ENCODE measurements at places on chromosomes 5 and 9.
A peak's percentile ranks its signal among the peaks of the same experiment; 100 is the strongest.

DNA sequence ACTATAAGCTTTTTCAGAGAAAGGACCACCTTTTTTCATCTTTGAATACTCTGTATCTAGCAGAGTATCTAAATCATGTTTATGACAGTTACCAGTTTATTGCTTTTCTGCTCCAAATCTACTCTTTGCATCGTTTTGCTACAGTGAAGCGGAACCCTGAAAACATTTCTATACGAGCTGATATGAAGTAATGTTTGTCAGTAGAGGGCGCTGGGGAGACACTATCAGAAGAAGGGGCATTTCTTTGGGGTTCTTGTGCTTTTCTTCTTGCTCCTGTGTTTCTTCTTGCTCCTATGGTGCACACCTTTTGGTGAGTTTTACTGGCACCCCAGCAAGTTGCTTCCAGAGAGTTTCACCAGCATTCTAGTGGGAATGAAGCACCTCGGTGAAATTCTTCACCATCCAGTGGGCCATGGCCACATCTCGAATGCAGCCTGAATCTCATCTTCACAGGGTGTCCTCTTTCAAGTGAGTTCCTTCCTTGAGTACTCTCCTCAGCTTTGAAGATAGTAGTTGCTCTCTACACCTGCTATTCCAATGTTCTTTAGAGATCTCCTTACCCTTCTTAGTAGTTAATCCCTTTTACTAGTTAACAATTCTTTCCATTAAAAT, 98.4 kb downstream of the FGF1 start:
- peak; percentile 28 for DNase-seq

DNA sequence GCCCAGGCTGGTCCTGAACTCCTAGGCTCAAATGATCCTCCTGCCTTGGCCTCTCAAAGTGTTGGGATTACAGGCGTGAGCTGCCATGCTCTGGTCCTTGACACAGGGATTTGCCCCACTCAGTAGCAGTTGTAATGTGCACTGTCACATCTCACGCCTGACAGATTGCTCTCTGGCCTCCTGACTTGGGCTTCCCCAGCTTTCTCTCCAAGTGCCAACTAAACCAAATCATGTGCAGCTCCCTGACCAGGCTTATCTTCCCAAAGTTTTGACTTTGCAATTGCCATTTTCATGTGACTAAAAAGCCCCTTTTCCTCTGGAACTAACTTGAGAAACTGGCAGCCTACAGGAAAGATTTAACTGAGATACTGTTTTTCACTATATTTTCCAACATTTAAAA, 10.7 kb downstream of the RPL26L1 start:
- no peak for DNase-seq

DNA sequence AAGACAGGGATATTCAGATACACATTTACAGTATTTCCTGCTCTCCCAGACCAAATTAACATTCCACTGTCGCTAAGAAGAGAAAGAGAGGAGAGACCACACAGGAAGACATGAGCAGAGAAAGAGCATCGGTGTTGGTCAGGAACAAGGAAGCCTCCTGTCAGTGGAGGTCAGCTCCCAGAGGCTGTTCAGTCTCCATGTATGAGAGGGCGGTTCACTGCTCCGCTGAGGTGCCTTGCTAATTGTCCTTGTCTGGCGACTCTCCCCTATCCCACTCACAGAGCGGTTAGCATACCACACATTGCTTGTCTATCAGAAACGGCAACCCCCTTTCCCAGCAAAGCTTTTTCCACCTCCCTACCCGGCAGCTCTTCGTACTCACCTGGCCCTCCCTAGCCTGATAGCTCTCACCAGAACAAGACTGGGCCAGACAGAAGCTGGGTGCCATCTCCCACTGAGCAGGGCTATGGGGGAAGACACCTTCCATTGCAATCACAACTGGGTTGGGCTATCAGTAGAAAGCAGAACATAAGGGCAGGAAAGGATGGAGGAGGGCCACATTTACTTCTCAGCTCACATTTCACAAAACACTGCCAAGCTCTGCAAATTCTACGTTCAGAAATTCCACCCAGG, 58.6 kb upstream of the LMNB1 start:
- no peak for DNase-seq

- peak; percentile 43 for DNase-seq
These were observed 25.5 kb downstream of the MEGF9 start for GRCh38 chr9:120688758-120689157.

DNA sequence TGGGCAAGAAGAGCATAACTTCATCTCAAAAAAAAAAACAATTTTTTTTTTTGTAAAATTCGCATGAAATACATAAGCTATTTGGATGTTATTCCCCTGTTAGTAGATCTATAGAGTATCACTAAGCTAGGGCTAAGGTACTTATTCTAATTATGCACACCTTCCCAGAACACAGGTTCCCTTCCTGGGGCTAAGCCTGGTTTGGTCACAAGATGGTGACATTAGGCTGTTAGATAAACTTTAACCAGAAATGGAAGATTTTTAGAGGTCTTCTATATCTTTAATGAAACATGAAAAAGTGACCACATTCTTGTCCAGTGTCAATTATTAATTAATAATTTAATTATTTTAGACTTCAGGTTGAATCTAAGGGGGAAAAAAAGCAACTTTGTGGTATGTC, 433.5 kb downstream of the CDH18 start:
- no peak for DNase-seq

GRCh38 chr9:115157245-115157674, 39.3 kb upstream of the TNC start:
- DNase-seq, result peak; percentile 89

Data from fibroblast of lung (primary cell).